Activated CD8-positive, alpha-beta memory T cell treated with anti-CD3 and anti-CD28 coated beads for 1 hour (primary cell): ENCODE measurements at places on chromosomes 1 and 21.

GRCh38 chr21:36790616-36791015 is 91.7 kb downstream of the SIM2 start:
- DNase-seq, result no peak

DNA sequence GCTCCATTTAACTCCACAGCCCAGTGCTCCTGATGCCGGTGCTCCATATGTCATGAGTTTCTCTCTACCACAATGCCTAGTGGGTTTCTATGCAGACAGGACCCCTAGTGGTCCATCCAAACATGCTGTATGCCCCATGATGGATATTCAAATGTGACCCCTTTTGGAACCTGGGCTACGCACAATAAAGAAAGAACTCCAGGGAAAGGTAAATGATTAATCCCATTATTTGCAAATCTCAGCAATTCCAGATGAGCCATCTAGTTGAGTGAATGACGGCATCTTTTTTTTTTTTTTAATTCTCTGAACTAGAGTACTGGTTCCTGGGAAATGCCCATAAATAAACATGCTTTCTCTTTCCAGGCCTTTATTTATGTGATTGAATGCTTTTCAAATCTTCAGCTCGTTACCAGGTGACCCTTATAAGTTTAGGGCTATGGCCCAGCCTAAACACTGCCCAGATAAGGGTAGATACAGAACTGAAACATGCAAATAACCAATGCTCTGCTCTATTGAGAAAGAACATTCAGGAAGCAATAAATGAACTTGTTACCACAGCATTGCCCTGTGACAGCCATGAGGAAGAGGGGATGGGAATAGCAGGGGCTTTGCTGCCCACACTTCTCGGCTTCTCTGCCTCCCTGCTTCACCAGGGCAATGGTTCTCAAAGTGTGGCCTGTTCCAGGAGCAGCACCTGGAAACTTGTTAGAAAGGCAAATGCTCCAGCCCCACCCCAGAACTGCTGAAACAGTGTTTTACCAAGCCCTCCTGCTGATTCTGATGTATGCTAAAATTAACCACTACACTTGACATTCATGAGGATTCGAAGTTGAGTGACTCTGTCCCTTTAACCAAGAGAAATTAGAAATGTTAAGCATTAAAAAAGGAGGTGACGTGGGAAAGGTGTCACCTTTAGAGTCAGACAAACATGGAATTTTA is 151.7 kb downstream of the SEC16B start:
- DNase-seq, result no peak

GRCh38 chr1:167467126-167467710 is 51.1 kb downstream of the CD247 start:
- no peak for DNase-seq

GRCh38 chr1:81851217-81851616 is 50.5 kb downstream of the ADGRL2 start:
- no peak for DNase-seq

DNA sequence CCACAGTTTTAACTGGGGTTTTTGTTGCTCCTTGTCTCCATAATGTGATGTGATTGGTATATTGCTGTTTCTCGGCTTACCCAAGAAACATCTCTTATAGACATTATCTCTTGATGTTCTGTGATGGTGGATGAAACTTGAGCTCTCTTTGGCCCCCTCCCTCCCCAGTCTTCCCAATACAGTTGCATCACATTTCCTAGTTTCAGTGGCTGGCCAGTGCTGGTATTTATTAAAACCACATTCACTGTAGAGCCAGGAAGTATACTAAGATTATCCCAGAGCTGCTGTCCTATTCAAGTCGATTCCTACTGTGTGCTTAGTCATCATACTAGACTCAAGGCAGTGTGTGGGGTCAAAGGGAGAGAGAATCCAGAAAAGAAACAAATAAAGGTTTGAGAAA is 244.4 kb downstream of the KAZN start:
- DNase-seq, result no peak

GRCh38 chr1:154553056-154554030 is 5.1 kb downstream of the UBE2Q1 start:
- no peak for DNase-seq

DNA sequence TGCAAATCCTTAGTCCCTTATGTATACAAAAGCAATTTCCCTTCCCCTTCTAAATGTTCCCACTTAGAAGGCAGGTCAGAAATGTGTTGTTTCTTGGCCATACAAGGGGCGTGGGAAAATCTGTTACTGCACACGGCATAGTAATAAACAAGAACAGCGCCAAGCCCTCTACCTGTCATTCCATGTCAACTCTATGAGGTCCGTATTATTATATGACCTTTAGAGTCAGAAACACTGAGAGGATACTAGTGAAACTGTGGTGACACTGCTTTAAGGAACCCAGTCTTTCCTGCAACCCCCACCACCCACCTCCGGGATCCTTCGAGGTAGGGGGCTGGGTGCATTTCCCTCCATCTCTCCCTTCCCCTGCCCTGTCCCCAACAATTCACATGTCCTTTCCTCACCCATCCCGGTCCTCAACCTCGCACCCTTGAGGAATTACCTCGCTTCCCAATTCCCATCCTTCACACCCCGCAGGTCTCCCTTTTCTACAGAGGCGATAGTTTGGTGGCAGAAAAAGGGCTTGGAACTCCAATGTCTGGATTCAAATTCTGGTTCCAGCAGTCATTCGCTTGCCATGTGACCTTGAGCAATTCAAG is 647 bp downstream of the SDHB start:
- no peak for DNase-seq

DNA sequence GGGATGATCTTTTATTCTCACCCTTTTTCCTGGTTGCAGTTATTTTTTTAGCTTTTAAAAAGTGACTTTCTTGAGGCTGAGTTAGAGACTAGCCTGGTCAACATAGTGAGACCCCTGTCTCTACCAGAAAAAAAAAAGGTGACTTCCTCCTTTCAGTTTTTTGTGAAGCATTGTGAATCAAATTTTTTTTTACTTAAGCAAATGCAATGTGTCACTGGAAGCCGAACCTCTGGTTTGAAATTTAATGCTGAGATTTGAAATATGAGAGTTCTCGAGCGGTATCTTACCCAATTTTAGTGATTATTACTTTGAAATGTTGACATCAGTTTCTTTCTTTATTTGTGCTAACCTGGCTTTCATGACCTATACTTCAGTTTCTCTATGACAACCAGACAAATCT is 3.6 kb downstream of the CAP1 start:
- no peak for DNase-seq

DNA sequence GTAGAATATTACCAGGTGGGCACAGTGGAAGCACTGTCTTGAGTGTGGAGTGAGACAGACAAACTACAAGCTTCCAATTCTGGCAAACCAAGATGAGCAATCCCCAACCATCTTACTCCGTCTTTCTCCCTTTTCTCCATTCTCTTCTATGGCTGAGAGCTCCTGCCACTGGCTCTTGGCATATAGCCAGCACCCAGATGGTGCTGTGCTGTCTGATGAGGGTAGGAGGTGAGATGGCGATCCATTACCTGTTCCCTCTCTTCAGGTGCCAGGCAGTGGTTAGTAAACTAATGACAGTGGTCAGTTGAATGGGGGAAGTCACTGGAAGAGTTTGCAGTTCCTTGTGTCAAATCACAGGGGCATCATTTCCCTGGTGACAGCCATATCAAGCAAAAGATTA is 108.4 kb downstream of the FNBP1L start:
- DNase-seq, result no peak

DNA sequence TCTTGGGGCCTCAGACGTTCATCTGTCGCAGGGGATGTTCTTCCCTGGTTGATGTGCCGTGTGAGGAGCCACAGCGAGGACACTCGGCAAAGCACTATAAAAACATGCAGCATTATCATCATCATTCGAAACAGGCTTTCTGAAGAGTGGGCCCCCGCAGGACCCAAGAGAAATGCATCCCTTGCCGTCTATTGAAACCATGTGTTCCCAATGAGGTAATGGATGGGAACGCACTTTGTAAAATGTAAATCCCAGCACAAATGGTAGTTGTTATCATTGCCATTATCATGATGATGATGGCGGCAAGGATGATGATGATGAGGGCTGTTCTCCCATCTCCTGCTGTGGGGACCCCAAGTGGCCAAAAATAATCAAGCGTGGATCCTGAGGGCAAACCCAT is 76.8 kb downstream of the GLIS1 start:
- no peak for DNase-seq

DNA sequence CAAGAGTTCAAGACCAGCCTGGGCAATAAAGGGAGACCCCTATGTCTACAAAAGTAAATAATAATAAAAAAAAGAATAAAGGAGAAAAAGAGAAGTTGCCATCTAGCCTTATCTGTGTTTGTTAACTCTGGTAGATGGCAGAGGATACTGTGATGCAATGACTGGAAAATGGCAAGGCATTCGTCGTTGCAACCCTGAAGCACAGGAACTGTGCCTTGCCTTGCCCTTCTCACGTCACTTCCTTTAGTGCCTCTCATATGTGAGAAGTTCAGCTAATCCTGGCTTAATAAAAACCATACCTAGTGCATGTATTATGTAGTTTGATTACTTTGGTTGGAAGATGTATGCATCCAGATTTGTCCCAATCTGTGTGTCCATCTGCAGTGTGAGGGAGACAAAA is 25.8 kb upstream of the PIGC start:
- DNase-seq, result no peak

- no peak for DNase-seq
These were observed 40.4 kb downstream of the TENT5C start for GRCh38 chr1:117646007-117646811.

GRCh38 chr1:20948101-20948500 is 161.0 kb upstream of the HP1BP3 start:
- DNase-seq, result no peak

- DNase-seq, result no peak
These were observed 32.4 kb upstream of the CTTNBP2NL start for GRCh38 chr1:112363636-112364035.

DNA sequence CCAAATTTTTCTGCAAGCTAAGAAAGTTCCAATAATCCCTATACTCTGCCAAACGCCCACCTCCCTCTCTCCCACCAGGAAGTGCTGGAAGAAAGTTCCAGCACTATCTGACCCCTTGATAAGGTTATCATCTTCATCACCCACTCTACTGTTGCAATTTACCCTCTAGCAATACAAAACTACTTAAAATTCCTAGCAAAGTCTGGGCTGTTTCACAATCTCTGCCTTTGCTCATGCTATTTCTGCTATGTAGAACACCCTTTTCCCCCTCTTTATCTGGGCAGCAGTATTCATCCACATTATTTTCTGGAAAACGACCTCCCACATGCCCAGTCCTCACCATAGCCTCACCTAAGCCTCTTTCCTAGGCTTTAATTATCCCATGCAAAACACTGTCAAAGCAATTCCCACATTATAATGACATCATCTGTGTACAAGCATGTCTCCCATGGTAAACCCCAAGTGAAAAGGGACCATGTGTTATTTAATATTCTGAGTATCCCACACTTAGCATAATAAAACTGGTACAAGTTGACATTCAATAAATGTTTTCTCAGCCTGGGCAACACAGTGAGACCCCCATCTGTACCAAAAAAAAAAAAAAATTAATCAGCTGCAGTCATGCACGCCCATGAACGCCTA is 12.0 kb downstream of the F11R start:
- no peak for DNase-seq

GRCh38 chr1:6188466-6188865 is 8.3 kb upstream of the CHD5 start:
- DNase-seq, result no peak

DNA sequence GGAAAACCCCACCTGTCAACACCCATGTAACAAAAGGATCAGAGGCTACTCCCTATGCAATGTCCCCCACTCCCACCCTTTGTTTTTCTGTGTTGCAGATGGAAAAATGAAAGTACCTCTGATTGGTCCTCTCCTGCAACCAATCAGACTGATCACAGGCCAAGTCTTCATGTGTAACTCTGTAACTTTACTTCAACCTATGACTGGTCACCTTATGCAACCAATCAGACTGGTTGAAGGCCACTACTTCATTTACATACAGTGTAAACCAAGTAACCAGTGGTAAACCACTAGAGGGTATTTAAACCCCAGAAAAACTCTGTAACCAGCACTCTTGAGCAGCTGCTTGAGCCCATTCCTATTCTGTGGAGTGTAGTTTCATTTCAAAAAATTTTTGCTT is 266.3 kb upstream of the OLFM3 start:
- no peak for DNase-seq

DNA sequence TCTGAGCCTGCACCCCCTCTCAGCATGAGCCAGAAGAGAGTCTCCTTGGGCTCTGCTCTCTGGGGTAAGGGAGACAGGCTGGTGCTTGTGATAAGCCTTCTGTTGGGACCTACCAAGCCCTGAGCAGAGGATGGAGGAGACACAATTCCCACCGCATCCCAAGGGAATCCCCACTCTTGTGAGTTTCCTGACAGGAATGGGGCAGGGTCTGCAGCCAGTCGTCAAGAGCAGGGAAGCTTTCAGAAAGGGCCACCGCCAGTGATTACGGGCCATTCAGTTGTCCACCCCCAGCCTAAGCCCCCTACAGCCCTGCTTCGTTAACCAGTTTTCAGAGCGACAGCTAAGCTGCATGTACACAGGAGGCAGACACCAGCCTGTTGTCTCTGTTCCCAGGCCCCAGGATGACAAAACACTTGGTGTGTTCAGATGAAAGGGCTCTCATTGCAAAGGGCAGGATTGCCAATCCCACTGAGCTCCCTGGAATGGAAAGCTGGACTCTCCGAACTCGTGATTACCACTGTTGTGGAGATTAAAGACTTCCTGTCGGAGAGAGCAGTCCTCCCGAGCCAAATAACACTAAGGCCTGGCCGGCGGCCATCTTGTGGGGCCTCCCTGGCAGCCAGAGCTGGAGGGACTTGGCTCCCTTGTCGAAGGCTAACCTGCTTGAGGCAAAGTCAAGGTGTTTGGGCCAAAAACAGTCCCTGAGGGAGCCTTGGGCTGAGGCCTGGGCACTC is 37.4 kb upstream of the SLC30A1 start:
- no peak for DNase-seq

GRCh38 chr1:57632401-57632800 is 208.5 kb upstream of the DAB1 start:
- no peak for DNase-seq

DNA sequence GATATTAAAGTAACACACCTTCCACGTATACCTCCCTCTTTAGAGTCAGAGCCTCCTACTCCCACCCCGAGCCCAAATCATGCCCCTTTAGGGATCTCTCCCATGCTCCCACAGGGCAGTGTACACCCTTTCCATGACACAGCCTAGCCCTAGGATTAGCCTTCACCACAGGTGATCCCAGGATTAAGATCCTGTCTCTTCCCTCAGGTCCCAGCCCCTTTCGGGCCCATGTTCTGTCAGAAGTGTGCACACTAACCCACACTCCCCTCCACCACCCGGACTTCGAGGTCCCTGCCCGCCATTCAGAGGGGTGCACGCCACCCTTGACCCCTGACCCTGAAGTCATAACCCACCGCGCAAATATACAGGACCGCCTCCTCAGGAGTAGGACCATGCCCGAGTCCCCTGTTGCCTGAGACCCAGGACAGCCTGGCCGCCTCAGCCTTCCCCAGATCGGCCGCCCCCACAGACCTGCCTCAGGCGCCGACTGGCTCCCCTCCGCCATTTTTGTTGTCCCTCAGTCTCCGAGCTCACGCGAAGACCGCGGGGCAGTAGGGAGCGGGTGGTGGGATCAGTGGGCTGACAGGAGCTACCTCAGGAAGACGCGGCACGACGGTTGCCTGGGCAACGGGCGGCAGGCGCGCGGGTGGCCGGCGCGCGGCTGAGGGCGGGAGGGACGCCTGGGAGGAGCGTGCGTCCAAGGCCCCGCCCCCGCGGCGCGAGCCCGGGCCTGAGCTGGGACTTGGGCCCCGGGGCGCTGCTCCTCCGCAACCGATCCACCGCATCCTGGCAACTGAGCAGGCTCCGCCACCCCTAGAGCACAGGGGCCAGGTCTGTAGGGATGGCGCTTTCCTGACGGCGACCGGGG is at the start of gene AGBL4:
Gene AGBL4, minus strand, starts transcription at position 663 of the 868 bp plus-strand sequence.
- DNase-seq, result no peak

- no peak for DNase-seq
These were observed 11.6 kb upstream of the MAPKAPK2 start for GRCh38 chr1:206672844-206673758.
